Activated CD8-positive, alpha-beta memory T cell treated with anti-CD3 and anti-CD28 coated beads, Interleukin-2, amount 50 U/mL, for 48 hours (primary cell): ENCODE measurements at places on chromosomes 2 and 18.

- DNase-seq: no peak
Measured at GRCh38 chr18:3029215-3029952, 16.4 kb upstream of the LPIN2 start.

DNA sequence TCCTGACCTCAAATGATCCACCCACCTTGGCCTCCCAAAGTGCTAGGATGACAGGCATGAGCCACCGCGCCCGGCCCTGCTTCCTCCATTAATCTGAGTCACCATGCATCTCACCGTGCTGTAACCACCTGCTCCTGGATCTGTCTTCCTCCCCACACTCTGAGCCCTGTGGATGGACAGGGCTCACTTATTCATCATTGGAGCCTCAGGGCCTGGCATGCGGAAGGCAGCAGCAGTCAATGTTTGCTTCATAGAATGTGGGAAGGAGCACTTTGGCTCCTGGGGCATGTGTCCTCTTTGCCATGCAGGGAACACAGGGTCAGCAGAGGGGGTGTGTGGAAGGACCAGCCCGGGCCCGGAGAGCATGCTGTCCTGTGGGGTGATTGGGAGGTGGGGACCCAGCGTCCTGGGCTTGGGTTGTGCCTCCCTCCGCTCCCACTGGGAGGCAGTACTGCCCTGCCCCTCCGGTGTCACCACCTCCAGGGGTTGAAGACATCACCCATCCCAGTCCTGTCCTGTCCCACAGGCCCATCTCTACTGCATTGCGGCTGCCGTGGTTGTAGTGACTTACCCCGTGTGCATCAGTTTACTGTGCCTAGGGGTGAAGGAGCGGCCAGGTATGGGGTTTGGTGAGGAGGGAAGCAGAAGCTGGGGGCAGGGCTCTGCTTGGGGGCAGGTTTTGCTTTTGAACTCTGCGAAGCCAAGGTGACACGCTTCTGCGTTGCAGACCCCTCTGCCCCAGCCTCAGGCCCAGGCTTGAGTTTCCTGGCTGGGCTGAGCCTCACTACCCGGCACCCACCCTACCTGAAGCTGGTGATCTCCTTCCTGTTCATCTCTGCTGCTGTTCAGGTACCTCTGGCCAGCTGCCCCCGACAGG lies 11.5 kb downstream of the MFSD2B start:
- DNase-seq: peak; percentile 59

DNA sequence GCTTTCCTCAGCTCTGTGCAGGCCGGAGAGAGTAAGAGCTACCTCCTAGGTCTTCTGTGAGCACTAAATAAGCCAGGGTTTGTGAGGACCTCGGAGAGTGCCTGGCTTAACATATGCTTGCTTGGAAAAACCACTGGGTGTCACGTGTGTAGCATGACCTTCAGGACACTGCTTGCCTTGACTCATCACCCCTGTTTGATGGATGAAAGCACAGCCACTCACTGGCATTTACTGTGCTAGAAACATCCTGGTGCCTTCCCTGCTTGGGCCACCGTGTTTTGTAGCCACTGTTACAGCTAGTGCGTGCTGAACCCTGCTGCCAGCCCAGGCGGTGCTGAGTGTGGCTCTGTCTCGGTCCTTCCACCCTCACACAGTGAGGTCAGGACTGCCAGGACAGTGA lies 34.8 kb upstream of the ITM2C start:
- no peak for DNase-seq

GRCh38 chr18:75267643-75268363 lies 57.2 kb downstream of the TSHZ1 start:
- DNase-seq: no peak

DNA sequence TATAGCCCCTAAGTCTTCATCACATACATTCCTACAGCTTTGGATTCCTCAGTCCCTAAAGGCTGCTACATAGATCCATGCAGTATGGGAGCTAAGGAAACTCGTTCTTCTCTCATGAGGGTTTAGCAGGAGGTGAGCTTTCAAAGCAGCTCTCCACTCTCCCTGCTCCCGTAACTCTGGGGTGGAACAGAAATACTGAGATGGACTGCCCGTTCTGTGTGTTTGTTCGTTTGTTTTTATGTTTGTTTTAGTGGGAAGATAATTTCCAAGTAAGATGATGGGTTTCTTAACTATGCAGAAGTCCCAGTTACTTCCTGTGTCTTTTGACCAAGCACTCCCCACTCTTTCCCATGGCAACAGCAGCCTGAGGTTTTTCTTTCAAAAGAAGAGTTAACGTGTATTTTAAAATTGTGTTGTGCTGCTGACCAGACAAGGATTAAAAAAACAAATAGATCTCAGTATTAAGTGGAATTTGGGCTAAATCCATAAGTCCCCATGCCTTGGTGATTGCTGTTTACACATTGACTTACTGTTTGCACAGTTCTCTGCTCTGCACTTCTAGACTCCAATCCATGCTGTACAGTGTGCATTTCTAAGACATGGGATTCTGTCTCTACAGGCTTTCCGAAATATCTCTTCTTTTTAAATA lies 156.4 kb upstream of the SH3BP4 start:
- no peak for DNase-seq

- DNase-seq: no peak
Measured at GRCh38 chr2:44055664-44056063, 59.9 kb upstream of the LRPPRC start.

DNA sequence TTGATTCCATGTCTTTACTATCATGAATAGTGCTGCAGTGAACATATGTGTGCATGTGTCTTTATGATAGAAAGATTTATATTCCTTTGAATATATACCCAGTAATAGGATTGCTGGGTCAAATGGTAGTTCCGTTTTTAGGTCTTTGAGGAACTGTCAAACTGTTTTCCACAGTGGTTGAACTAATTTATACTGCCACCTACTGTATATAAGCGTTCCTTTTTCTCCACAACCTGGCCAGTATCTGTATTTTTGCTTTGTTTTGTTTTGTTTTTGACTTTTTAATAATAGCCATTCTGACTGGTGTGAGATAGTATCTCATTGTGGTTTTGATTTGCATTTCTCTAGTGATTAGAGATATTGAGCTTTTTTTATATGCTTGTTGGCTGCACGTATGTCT lies 641.6 kb downstream of the SUCLG1 start:
- no peak for DNase-seq

- DNase-seq: no peak
Measured at GRCh38 chr18:79720359-79720733, 40.7 kb downstream of the CTDP1 start.

GRCh38 chr2:8312221-8312620 lies 369.6 kb upstream of the ID2 start:
- DNase-seq: no peak

DNA sequence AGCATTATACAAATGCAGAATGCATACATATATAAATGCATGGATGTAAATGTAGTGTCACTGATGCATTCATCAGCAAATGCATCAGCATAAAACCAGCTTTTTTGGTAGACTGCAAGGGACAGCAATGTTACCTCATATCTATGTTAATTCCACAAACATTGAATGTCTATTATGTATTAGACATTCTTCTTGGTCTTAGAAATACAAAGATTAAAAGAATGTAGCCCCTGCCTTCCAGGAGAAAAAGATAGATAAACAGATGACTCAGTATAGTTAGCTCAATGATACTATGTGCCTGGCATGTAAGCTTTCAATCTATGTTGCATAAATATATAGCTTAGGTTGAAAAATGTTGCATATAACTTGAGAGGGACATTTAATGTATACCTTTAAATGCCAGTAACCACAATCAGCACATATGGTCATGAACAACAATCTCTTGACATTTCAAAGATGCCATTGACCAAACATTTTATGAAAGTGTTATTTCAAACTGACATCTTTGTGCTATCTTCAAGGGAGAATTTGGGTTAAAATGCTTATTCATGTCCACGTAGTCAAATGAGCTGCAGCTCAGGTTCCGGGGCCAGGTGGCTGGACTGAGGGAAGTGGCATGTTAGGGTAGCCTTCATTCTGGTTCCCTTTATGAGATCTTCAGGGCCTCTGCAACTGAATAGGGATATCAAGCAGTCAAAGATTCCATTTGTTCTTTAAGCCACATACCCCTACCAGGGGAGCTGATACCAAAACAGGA lies 45.2 kb upstream of the GCG start:
- DNase-seq: no peak

DNA sequence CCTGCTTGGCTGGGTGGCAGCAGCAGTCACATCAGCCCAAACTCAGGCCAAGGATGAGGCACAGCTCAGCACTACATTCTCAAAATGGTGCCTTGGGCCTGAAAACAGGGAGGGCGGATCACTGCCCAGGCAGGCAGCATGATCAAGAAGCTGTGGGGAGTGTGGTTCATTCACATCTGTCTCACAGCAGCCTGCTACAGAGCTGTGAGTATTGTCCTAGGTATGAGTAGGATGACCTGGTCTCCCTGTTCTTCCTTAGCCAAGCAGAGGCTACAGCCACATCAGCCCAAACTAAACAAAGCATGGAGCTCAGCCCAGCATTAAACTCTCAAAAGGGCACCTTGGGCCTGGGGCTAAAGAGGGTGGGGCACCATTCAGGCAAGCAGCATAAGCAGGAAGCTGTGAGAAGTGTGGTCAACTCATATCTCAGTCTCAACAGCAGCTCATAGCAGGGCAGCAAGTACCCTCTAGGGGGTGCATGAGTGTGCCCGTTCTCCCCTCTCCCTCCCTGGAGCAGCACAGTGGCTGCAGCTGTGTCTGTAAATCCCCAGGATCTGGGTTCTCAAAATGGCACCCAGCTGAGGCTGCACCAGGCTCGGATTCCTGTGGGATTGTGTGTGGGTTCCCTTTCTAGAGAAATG lies 139.6 kb downstream of the TRABD2A start:
- peak; percentile 61 for DNase-seq

GRCh38 chr2:5969303-5969702 lies 277.1 kb downstream of the SOX11 start:
- no peak for DNase-seq

GRCh38 chr2:149924028-149924427 lies 336.5 kb upstream of the MMADHC start:
- no peak for DNase-seq

DNA sequence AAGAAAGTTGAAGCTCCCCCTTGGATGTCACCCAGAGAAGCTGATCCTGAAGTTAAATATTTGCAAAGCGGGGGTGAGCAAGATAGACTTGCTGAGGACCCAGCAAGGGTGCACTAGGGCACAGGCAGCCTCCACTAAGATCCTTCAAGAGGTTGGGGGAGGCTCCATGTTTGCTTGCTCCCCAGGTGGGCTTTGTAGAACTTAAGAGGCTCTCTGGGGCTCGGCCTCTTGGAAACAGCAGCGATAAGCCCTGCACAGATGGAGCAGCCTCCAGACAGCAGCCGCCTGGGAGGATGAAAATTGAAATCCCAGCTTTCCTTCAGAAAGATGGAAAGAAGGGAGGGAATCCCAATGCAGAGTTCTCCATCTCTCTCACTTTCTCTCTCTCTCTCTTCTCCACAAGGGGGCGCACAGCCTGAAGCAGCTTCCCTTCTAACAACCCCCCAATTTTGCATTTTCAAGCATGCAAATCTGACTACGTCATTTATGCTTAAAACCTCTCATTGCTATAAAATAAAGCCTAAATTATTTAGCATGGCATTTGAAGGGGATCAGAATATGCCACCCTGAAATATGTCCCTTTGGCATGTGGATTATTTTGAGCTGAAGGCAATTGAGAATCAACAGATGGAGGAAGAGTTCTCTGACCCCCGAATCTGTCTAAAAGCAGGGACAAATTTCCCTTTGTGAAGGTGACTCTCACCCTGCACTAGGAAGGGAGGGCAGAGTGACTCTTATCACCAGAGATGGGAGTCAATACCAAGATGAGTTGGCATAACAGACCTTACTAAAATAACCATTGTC lies 185.7 kb upstream of the KLHL29 start:
- DNase-seq: no peak

DNA sequence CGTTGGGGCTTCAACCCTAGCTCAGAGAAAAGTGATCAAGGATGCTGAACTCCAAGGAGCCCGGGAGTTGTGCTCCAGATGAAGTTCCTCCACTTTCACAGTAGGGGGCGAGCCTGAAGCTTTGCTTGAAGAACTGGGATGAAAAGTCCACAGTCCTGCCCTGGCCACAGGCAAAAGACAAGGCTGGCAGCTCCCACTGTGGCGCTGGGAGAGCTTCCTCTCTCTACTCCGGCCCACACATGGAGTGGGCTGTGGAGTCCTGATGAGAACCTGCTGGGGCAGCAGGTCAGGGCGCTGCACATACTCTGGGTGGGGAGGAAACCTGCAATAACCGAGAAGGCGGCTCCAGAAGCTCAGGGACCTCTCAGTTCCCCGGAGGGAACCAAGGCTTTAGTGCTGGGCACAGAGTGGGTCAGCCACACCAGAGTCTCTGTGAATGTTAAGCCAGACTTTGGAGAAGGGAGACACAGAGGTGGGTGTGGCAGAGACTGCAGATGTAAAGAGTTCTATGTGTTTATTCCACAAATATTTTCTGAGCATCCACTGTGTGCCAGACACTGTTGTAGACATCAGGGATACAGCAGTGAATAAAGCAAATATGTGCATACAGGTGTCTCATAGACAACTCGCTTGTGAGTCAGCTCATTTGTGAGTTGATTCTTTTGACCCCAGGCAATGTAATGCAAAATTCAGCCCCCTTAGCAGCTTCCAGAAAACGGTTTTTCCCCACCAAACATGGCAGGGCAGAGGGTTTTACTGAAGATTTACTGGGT lies 48.0 kb upstream of the MRPL33 start:
- DNase-seq: peak; percentile 62
